ENCODE measurements at places on chromosomes 12 and 14.

DNA sequence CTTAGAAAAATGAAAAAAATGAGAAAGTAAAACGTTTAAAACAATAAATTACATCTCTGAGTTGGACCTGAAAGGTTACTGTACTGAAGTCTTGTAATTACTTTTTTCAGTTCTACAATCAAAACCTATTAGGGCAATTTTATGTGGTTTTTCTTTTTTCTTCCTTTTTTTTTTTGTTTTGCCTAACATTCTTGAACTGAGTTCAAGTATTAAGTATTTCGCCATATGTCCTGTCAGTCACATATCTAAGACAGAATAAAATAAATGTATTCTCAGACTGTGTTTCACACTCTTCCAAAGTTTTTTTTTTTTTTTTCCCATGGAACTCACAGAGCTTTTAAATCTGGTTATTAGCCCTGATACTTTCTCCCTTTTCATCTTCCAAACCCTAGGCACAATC, 172.0 kb downstream of the BCAT1 start:
- H3K36me3 ChIP-seq: no peaks in the 10 kb centered on the region
- H3K27me3 ChIP-seq: no peaks in the 10 kb centered on the region
- DNase-seq: no peak
- H3K4me3 ChIP-seq: no peak overlapping the region
- H3K4me1 ChIP-seq: peaks cover 9% of the 10 kb centered on the region

GRCh38 chr12:50720501-50720900, 43.4 kb upstream of the ATF1 start:
- no peak overlapping the region for H3K4me3 ChIP-seq

- DNase-seq: no peak
- no peaks in the 10 kb centered on the region for H3K4me1 ChIP-seq
- H3K27ac ChIP-seq: no peak overlapping the region
- H3K36me3 ChIP-seq: peaks cover 47% of the 10 kb centered on the region
These were observed 80.9 kb downstream of the TESC start for GRCh38 chr12:117018276-117018675.

DNA sequence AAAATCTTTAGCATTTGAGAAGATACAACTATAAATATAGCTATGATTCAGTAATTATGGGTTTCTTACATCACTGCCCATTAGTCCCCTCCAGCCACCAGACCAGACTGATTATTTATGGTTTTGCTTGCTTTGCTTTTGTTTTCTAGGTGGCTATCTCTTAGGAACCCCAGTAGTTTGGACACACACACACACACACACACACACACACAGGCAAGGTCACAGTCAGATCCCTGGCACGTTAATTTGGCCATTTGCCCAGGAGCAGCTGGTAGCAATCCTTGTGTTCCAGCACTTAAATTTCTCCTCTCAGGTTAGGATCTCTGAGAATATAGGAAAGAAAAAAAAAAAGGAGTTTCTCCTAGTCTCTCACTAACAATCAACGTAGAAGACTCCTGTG, 90.2 kb upstream of the RESF1 start:
- DNase-seq: no peak
- no peaks in the 10 kb centered on the region for H3K27me3 ChIP-seq
- H3K4me3 ChIP-seq: no peak overlapping the region
- H3K36me3 ChIP-seq: peaks cover 5% of the 10 kb centered on the region
- H3K4me1 ChIP-seq: peaks cover 12% of the 10 kb centered on the region

DNA sequence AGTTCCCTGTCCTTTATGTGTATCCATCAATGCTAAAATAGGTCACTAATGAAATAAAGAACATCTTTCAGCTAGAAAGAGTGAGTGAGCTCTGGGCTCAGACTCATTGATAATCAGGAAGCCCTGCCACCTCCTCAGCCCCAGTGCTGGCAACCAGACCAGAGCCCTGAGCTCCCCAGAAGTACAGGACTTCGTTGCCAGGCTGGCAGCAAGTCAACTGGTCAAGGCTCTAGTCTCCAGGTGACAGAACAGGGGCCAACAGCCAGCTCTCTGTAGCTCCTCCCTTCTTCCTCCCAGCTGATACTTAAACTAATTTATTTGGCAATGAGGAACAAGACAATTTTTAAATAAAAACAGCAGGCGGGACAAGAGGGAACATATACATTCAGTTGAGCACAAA, 145.3 kb downstream of the EGLN3 start:
- peaks cover 12% of the 10 kb centered on the region for H3K27me3 ChIP-seq
- DNase-seq: no peak
- H3K36me3 ChIP-seq: peaks cover 6% of the 10 kb centered on the region
- H3K4me1 ChIP-seq: peaks cover 4% of the 10 kb centered on the region
- no peak overlapping the region for H3K27ac ChIP-seq

- DNase-seq: no peak
- H3K4me1 ChIP-seq: peaks cover 8% of the 10 kb centered on the region
- H3K27ac ChIP-seq: no peak overlapping the region
- no peaks in the 10 kb centered on the region for H3K27me3 ChIP-seq
These were observed 20.0 kb downstream of the NT5DC3 start for GRCh38 chr12:103820881-103821489.

All from mesothelial cell of epicardium (in vitro differentiated cells).